A549 treated with ZK216348 at 1 μM for 4 hours (cell line): ENCODE measurements at places on chromosomes 2 and 18. TPM values are rescaled to one million over a fixed set of nuclear protein-coding genes. Genes with fewer than 3 reads are reported as not detected.

The UGT1A1 gene
- total RNA-seq, result 0.37 to 1.1 TPM (median 0.92 TPM) in 5 replicates

The UGT1A8 gene
- total RNA-seq, result 0.23 TPM in 1 of 5 replicates, not detected in the others

The RGPD5 gene
- total RNA-seq, result 3.9 to 11.3 TPM (median 7.8 TPM) in 5 replicates

The KCMF1 gene
- total RNA-seq, result 99.0 to 117 TPM (median 110 TPM) in 5 replicates

The COL4A3 gene
- 0.28 to 1.3 TPM (median 0.82 TPM) in 5 replicates for total RNA-seq

The PRKAG3 gene
- not detected in 5 replicates for total RNA-seq

The DES gene
- 0.18 to 0.51 TPM (median 0.40 TPM) in 3 of 5 replicates, not detected in the others for total RNA-seq
